ENCODE measurements at places on chromosomes 16 and 17.

- no peak for DNase-seq
Measured at GRCh38 chr17:27319541-27320221, 25.8 kb downstream of the WSB1 start.

DNA sequence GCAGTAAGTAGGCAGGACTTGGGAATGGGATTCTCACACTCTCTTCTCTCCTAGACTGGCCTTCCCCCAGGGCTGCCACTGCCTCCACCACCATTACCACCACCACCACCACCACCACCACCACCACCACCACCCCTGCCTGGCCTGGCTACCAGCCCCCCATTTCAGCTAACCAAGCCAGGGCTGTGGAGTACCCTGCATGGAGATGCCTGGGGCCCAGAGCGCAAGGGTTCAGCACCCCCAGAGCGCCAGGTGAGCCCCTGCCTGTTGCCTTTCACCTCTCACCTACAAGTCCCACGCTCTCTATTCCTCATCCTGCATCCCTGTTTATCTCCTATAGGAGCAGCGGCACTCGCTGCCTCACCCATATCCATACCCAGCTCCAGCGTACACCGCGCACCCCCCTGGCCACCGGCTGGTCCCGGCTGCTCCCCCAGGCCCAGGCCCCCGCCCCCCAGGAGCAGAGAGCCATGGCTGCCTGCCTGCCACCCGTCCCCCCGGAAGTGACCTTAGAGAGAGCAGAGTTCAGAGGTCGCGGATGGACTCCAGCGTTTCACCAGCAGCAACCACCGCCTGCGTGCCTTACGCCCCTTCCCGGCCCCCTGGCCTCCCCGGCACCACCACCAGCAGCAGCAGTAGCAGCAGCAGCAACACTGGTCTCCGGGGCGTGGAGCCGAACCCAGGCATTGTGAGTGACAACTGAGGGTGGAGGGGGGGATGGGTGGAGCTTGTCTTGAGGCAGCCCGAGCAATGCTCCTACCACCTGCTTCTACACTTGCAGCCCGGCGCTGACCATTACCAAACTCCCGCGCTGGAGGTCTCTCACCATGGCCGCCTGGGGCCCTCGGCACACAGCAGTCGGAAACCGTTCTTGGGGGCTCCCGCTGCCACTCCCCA lies 7.9 kb upstream of the TMEM88 start:
- no peak for DNase-seq

GRCh38 chr17:794876-795275 lies 12.7 kb downstream of the MRM3 start:
- no peak for DNase-seq

DNA sequence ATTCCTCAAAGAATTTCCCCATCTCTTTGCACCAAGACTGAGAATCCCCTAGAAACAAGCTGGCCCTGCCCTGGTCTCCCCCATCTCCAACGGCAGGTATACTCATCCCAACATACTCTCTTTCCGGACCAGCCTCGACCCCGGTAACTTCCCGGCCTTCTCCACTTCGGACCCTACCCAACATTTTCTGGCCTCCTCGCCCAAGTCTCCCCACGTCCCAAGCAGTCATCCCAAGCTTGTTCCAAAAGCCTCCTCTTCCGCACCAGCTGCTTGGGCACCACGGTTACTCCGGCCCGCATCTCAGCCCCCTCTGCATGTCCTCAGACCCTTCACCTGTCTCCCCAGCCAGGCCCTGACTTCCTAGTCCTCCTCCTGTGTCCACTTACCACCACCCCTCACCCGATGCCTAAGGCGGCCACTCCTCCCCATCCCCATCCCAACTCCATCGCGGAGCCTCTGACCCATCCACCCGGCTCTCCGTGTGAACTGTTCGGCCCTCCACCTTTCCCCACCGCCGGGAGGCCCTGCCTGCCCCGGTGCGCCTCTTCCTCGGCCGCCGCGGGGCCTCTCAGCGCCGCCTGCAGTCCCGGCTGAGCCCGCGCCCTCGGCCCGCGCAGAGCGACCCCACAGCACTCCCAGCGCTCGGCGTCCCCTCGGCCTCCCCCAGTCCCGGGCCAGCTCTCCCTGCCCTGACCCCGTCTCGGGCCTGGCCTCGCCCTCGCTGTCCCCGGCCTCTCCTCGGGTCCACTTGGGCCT lies 994 bp downstream of the PITPNA start:
- peak; percentile 5 for DNase-seq

- DNase-seq: no peak
Measured at GRCh38 chr16:82924075-82924854, 297.5 kb downstream of the CDH13 start.

DNA sequence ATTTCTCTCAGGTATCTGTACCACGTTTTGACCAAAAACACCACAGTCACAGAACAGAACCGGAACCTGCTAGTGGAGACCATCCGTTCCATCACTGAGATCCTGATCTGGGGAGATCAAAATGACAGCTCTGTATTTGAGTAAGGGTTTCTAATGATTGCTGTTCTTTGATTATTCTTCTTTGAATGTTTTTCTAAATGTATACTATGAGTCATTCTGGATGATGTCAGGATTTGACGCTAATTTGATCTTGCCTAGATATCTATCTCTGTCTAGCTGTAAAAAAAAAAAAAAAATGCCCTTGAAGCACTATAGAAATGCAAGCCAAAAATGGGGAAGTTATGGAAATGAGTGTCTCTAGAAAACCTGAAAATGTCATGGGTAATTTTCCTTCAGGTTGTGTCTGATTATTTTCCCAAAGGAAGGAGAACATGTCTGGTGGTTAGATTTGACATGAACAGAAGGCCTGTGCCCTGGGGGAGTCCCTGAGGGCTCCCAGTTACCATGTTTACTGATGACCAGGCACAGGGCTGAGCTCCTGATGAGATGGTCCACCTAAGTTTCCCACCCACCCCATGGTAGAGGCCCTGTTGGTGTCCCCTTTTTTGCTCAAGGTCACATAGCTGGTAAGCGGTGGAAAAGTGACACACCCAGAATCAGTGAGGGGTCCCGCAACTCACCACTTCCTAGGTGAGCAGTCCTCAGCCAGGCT lies 13.6 kb downstream of the CLEC16A start:
- DNase-seq: no peak

- DNase-seq: no peak
Measured at GRCh38 chr16:79703066-79703465, 102.5 kb upstream of the MAF start.

DNA sequence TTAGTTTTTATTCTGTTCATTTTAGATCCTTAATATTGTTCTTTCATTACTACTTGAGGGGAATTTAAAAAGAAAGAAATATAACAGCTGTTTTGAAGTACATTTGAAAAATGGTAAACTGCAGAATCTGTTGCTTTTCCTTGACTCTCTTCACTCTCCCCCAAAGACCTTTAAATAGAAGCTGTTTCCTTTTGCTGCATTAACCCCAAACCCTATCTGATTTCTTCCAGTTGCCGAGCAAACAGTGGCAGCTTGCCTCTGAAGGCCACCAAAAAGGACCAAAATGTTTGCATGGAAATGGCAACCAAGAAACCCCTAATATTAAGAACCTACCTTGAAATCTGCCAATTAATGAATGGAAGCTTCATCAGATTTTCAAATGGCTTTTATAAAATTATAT lies 37.1 kb downstream of the PRKCA start:
- no peak for DNase-seq

DNA sequence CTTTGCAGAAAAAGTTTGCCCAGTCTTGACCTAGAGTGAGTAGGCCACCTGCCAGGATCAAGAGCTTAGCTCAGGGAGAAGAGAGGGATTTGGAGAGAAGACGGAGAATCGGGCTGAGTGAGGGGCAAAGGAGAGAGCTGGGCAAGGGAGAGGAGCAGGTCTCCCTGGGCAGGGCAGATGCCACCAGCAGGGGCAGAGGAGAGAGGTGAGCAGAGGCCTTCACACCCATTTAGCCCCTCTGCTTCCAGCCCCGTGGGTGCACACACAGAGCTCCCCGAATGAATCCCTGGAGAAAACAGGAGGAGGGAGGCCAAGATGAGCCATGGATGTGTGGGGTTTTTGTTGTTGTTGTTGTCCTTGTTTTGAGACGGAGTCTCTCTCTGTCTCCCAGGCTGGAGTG lies 29.2 kb downstream of the TBX4 start:
- no peak for DNase-seq

GRCh38 chr17:11490171-11490755 lies 108.0 kb upstream of the DNAH9 start:
- no peak for DNase-seq

DNA sequence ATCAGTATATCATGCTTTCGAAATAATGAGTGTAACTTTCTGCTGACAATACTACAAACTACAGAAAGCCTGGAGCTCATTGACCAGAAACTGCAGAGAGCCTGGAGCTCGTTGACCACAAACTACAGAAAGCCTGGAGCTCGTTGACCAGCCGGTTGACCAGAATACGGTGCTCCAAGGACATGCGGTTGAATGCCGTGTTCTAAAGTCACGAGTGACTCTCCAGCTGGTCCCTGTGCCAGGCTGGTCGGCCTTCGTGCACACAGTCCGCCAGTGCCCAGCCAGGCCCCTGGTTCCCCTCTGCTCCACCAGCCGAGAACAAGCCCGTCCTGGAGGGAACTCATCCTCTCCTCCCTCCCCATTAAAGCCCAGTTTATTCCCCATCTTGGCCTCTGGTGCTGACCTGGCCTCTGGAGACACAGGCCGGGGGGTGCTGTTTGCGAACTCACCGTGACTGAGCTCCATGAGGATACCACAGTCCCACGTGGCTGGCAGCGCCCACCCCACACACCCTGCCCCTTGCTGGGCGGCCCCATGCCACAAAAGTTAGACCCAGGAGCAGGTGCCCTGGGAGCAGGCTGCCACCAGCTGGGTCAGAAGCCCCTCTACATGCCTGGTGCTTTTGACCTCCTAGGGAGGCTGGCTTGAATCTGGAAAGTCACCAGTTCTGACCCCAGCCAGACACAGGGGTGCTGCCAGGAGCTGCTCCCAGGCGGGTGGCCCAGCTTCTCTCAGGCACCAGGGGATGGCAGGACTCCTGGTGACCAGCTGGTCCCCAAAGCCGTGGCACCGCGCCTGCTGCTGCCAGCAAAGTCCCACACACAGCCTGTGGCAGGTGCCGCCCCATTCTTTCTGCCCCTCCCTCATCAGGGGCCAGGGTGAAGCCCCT lies 15.5 kb upstream of the CDH15 start:
- DNase-seq: no peak

DNA sequence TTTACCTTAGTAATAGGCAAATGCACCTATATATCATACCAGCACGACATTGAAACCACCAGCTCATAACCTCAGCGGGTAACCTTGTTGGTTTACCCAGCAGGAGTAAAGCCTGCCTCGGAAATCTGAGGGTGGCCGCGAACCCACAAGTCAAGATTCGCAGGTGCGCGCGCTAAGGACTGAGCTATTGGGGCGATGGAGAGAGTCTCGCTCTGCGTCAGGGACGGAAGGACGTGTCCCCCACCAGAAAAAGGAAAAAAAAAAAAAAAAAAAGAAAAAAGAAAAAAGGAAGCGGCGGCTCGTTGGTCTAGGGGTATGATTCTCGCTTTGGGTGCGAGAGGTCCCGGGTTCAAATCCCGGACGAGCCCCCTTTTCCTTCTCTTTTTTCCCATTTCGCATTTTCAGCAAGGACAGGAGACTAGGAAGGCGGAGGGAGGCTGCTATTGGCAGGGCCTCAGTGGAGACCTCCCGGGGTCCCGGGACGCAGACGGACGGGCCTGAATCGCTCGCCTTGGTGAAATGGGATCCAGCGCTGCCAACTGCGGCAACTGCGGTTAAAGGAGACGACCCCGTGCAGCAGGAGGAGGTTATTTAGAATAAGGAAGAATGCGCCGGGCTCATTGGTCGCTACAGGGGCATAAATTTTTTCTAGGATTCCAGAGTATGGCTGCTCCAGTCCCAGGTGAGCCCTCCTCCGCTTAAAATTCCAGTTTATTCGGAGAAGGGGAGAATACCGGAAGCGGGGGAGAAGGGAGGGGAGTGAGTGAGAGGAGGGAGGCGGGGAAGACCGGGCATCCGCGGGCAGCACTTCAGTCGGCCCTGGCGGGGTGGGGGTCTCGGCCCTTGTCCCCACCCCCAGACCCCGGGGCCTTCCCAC lies at the start of gene OR1F1:
Gene OR1F1 (plus strand): TSS at position 407 of the 877 bp plus-strand sequence.
- no peak for DNase-seq

GRCh38 chr16:3348547-3349167 lies 7.0 kb upstream of the OR2C1 start:
- no peak for DNase-seq

DNA sequence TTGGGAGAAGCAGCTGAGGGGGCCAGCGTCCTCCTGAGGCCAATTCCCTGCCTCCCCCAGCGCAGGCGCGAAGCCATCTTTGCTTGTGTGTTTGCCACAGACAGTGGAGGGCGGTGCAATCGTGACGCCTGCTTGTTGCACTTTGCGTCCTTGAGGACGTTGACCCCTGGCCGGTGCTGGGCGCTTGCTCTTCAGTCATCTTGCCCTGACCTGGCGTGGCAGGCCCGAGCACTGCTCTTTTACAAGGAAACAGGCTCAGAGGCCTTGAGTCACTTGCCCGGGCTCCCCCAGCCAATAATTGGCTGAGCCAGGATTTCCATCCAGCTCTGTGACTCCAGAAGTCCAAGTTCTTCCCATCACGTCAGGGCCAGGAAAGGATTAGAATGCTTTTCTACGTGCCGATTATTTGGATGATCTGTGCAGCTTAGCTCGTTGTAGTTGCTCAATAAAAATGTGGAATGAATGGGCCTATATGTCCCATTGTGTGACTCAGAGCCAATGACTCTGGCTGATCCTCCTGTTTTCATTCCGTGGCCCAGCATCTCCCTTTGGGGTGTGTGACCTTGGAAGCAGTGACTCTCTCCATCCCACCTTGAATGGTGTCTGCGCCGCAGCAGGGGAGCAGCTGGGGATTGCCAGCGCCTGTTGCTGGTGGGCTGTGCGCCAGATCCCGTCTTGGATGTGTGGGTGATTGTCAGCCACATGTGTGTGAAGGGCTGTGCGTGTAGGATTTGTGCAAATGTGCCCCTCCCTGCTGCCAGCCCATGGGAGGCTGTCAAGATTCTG lies 214.1 kb downstream of the SEC14L1 start:
- no peak for DNase-seq

DNA sequence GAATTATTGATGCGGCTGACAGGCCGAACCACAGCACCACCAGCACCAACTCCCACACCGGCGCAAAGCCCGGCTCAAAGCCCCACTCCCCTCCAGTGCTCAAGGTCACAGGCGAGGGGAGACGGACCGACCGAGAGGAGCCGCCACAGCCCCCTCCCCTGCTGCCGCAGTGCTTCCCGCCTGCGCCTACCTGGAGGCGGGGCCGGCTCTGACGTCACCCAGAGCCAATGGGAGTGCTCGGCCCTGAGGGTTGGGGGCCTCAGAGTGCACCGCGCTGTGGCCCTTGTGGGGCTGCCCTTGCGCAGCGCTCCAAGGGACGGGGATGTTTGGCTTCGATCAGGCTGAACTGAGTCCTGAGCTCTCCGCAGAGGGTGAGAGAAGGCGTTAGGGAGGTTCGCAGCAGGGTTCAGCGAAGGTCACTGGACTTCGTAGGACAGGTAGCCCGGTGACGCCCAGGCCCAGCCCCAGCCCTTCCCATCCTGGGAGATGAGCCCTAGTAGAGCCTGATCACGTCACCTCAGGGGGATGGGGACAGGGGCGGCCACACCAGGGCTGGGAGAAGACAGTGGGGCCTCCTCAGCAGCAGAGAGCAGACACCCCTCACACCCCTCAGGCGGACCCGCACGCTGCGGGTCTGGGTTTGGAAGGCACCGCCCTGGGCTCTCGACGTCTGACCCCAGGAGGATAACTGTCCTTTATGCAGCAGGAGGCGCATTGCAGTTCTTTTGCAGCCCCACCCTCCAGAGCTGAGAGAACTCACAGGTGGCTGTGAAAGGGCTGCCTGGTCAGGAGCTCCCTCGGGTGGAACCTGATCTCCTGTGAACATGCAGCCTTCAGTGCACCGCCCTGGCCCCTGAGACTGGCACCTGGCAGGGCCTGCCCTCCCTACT lies 1.5 kb downstream of the NDRG4 start:
- no peak for DNase-seq

- DNase-seq: peak; percentile 73
Measured at GRCh38 chr17:42577532-42578281, at the start of gene PSMC3IP. PSMC3IP (minus strand) TSS chr17:42577729; CDS start chr17:42577686, 43 bp downstream.
